ENCODE measurements at places on chromosomes 16 and 17.

DNA sequence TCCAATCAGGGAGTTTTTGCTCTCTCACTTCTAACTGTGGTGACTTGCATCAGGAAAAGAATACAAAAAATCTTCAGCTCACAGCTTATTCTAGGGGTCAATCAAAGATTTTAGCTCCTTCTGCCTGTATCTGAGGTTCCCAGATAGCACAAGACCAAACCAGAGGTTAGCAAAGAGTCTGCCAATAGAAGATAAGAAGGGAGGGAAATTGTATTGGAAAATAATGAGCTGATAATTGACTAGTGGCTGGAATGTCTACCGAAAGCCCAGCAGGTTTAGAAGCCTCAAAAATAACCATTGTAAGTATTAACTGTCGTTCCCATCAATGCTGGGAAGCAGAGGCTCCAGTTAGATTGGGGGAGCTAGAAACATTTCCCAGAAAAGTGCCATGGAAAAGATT lies 26.3 kb downstream of the HS3ST3A1 start:
- DNase-seq, result no peak

DNA sequence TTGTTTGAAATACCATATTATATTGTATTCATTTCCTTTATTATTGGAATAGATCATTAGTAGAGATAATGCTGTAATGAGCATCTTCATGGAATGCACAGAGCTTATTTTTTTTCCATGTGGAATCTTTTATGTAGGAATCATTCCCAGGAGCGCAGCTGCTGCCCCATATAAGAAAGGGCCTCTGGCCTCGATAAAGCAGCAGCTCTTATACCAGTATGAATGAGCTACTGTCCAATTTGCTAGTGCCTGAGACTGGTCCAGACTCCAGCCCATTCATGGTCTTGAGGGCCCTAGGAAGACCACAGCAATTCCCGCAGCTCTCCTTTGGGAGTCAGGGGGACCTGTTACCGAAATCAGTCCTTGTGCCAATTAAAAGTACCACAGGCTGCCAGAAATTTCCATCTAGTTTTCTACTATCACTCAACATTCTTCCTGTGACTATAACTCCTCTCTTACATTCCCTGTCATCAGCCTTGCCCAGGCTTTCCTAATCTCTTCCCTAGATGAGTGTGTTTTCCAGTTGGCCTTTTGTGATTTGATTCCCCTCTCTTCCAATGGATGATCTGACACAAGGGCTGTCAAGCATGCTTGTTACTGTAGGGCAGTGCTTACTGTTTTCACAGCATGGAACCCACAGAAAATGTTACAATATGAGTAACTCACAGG lies 1.9 kb downstream of the ZNF843 start:
- no peak for DNase-seq

DNA sequence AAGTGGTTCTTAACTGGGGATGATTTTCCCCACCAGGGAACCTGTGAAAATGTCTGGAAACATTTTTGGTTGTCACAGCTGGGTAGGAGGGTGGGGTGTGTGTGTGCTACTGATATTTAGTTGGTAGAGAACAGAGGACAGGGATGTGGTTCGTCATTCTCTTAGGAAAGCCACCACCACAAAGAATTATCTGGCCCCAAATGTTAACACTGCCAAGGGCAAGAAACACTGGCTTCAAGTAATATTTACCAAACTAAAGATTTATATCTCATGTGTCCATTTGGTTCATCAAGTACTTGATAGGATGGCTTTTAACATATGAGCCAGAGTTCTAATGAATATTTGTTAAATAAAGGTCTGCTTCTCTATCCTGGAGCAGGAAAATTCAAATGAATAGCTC lies 19.5 kb downstream of the MPHOSPH6 start:
- no peak for DNase-seq

DNA sequence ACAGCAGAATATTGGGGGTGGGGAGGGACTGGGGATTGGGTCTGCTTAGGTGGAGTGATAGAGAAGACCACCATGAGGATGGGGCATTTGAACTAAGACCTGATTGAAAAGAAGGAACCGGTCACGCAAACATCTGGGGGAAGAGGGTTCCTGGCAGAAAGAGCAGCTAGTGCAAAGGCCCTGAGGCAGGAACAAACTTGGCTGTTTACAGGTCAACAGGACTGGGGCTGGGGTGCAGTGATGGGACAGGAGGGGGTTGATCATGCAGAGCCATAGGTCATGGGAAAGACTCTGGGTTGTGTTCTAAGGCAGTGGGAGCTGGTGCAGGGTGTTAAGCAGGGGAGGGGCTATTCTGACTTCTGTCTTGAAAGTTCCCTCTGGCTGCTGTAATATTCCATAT lies 1.9 kb downstream of the DRG2 start:
- no peak for DNase-seq

GRCh38 chr17:60908324-60908723 lies 230.7 kb downstream of the BCAS3 start:
- DNase-seq, result no peak

DNA sequence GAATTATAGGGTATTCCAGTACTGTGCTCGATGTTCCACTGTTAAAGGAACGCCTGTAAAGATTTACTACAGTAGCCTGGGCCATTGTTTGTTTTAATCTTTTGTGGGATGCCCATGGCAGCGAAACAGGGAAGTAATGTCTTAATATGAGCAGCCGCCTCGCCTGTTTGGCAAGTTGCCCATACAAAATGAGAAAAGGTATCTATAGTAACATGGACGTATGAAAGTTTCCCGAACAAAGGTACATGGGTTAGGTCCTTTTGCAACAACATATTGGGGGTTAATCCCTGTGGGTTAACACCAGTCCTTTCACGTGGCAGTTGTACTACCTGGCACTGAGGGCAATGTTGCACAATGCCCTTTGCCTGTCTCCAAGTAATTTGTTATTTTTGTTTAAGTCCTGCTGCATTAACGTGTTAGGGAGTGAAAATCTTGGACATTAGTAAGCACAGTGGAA lies 21.1 kb upstream of the TMC5 start:
- DNase-seq, result no peak

DNA sequence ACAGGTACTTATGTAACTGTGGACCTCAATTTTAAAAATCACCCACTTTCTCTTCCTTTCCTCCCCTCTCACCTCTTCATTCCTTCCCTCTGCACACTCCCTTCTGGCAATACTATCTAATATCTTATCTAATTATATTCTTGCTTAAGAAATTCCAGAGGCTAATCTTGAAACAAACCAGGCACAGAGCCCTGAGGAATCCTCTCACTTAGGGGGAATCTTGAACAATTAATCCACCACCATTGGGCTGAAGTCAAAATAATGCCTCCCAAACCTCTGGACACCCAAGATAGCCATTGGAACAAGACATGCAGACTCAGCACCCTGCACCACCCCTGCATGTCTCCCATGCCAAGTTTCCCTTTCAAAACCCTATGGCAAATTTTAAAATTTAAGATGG lies 1.0 kb upstream of the KRTAP4-6 start:
- no peak for DNase-seq

- no peak for DNase-seq
Measured at GRCh38 chr17:7327056-7327455, 2.1 kb downstream of the NEURL4 start.

- DNase-seq, result no peak
Measured at GRCh38 chr17:34765291-34765690, 185.9 kb downstream of the TMEM132E start.

GRCh38 chr16:28040039-28040438 lies 23.5 kb downstream of the GSG1L start:
- no peak for DNase-seq

DNA sequence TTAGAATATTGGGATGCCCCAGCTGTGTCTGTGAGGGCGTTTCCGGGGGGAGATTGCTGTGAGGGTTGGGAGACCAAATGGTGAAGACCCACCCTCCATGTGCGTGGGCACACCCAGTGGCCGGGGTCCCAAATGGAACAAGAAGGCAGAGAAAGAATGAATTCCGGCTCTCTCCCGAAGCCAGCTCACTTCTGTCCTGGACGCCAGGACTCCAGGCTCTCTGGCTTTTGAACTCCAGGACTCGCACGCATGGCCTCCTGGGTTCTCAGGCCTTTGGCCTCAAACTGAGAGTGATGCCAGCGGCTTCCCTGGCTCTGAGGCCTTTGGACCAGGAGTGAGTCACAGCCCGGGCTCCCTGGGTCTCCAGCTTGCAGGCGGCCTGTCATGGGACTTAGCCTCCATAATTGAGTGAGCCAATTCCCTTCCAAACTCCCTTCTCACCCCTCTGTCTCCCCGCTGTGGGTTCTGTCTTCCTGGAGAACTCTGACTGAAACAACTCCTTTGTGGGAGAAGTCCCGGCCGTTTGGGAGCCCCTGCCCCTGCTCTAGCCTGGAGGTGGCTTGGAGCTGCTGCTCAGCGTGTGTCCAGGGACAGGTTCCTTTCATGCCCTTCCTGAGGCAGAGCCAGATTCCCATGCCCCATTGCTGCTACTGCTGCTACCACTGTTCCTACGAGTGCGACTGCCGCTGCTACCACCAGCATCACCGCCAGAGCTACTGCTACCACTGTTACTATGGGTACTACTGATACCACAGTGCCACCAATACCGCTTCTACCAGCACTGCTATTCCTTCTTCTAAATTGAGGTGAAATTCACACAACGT lies 49.8 kb upstream of the CBX4 start:
- DNase-seq, result no peak

GRCh38 chr17:279776-280175 lies 72.8 kb downstream of the RPH3AL start:
- DNase-seq, result no peak

GRCh38 chr16:87051526-87052320 lies 265.5 kb downstream of the C16orf95 start:
- DNase-seq, result no peak

DNA sequence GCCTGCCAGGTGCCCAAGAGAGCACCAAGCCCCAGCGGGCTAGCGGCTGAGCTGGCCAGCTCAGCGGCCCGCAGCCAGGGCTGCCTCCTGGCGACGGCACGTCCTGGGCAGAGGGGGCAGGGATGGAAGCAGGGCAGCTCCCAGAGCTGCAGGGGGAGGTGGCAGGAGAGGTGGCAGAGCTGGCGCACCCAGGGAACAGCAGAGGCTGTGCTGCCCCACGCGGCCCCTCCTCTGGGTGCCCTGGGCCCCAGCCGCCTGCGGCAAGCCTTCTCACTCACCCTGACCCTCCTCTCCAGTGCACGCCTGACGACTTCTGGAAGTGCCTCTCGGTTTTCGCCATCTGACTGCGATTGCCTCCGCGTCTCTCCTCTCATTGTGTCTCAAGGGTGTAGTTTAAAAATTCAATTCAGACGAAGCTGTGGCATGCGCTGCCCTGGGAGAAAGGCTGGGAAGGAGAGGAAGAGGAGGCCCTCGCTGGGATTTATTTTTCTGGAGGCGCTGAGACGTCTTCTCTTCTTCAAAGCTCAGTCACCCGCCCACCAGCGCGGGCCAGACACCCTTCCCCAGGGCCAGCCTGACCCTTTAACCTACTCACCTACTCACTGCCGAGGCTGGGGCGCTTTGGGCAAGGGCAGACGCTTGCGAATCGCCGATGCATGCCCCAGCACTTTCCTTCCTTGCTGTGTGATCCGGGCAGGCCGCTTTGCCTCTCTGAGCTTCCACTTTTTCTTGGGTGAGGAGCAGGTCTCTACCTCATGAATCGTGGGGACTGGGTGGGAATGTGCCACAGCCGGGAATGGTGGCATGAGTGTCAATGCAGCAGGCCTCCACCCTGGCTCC lies 24.9 kb downstream of the GSE1 start:
- DNase-seq, result no peak

- DNase-seq, result no peak
Measured at GRCh38 chr16:17070882-17071592, 399.7 kb downstream of the XYLT1 start.

DNA sequence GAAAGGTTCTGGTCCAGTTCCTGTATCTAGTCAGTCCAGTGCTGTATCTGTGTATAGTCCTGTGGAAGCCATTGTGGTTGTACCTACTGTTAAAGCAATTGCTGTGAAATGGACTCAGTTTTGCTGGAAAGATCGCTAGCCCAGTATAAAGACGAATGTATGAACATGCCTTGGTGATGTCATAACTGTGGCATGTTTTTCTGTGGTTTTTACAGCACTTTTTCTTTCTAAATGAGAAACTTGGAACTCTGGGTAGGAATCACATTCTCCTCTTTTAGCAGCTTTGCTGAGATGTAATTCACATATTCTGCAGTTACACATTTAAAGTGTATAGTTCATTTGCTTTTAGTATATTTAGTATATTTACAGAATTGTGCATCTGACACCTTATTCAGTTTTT lies 58.1 kb downstream of the MAP2K4 start:
- DNase-seq, result no peak

DNA sequence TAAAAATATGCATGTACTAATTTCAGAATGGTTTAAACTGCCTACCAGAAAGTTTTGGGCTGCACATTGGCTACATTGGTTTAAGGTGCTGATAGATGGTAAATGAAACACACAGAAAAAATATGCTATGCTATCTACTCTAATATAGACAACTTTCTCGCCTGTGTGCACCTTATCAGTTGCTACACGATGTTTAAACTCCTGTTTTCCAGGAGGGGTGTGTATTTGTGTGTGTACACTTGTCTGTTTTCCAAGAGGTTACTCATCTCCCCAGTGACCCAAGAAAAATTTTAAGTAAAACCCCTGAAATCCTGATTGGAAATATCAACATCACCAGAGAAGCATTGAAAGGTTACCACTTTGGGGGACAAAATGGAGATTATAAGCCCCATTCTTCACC lies 21.6 kb upstream of the PSMC5 start:
- DNase-seq, result no peak

GRCh38 chr17:72661116-72661944 lies 431.2 kb downstream of the SLC39A11 start:
- no peak for DNase-seq

- DNase-seq, result no peak
Measured at GRCh38 chr16:69386596-69386995, 789 bp upstream of the TERF2 start.

DNA sequence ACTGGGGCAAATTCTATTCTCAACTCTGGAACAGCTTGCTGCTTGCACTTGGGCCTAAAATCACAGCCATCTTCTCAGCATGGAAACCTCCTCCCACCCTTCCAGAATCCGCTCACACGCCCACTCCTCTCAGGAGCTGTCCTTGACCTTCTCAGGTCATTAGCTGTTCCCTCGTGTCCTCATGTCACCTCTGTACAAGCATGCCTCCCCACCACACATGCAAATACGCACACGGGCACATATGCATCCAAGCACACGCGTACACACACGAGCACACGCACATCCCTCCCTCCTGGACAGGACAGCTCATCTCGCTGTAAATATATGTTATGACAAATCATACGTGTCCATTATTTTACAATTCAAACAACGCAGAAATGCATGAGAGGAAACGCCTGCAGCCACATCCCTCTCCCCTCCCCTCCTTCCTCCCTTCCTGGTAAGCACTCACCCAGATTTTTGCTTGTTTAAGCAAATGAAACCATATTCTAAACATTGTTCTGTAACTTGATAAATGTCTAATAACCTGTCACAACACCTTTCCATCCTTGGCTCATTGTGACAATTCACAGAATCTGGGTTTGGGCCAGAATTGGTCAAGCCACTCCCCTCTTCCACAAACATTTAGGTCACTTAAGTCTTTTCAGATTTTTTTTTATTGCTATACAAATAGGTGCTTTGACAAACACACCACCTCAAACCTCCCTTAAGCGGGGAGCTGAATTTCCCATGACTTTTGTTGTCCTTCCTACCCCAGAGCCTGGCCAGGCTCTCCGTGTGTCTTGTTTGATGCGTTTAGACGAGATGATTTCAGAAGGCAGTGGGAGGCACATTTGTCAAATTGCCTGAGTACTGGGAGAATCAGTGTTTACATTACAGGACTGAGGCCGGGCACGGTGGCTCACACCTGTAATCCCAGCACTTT lies 41.7 kb downstream of the DNAH17 start:
- DNase-seq, result no peak
